SHP77 (cell line): ENCODE measurements at places on chromosomes 2 and 18.
A peak's percentile ranks its signal among the peaks of the same experiment; 100 is the strongest.

DNA sequence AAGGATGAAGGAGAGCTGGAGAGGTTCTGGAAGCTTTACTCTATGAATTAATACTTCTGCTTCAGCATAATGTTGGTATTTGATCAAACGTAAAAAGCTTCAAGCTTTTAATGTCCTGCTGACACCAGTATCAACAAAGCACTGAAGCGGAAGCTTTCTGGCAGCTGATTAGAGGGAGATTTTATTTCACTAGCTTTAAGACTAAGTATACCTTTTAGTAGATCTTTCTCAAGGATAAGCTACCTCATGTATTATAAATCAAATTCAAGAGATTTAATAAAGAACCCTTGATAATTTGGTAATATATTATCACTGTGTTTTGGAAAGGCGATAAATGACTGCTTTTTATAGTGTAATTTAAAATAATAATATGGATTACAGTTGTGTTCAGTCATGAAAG, 128.0 kb upstream of the CD302 start:
- DNase-seq = no peak

GRCh38 chr18:73859837-73860397, 287.7 kb downstream of the FBXO15 start:
- DNase-seq = no peak

- no peak for DNase-seq
These were observed 27.1 kb upstream of the BARD1 start for GRCh38 chr2:214836568-214836967.

- DNase-seq = peak; percentile 59
These were observed 277.4 kb upstream of the MC4R start for GRCh38 chr18:60649842-60650536.

GRCh38 chr2:237931205-237931721, 35.6 kb upstream of the UBE2F start:
- peak; percentile 33 for DNase-seq

DNA sequence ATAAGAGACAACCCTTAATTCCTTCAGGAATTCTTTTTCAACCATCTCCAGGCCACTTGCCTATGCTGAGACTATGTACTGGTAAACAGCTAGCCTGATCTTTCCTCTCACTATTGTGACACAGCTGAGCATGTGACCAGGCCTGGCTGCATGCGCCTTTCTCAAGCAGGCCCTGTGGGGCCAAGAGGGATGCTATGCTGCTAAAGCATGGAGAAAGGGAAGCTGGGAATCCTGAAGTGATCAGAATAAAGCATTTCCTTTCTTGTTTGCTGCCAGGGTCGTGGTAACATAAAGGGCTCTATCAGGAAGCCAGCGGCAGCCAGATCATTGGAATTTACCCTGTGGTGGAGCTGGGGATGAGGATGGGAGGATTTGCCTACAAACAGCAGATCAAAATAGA, 29.8 kb upstream of the LCLAT1 start:
- no peak for DNase-seq

GRCh38 chr2:137966043-137966442, 1.8 kb downstream of the HNMT start:
- no peak for DNase-seq

GRCh38 chr2:78992807-78993517, 32.5 kb upstream of the REG3G start:
- DNase-seq = peak; percentile 9

DNA sequence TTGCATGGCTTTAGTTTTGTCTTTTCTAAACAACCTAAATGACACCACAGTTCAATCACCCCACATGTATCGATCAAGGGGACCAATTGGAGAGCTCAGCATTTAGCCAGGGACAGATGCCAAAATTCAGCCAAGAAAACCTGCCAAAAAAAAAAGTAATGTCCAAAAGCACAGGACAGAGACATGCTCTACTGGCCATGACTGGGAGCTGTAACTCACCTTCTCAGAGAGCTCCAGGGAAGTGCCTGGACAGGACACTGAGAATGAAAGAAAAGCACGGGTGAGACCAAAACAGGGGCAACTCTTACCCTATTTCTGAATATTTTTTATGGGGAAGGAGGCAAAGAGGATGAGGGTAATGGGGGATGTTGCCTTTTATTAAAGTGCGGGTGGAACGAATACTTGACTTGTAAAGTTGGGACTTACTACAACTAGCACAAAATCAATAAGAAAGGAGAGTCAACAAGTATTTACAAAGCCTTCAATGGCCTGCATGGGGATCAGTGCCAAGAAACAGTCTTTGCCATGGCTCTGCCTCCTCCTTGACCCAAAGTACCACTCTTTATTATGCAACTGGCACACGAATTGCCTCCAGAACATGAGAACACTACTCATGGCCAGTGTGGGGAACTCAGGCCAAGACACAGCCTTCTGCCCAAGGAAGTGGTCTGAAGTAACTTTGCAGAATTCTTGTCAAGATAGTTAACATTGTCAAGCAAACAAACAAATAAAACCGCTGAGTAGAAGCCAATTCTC, 72.9 kb upstream of the HK2 start:
- no peak for DNase-seq

GRCh38 chr2:182208421-182208820, 218.4 kb downstream of the PDE1A start:
- no peak for DNase-seq

DNA sequence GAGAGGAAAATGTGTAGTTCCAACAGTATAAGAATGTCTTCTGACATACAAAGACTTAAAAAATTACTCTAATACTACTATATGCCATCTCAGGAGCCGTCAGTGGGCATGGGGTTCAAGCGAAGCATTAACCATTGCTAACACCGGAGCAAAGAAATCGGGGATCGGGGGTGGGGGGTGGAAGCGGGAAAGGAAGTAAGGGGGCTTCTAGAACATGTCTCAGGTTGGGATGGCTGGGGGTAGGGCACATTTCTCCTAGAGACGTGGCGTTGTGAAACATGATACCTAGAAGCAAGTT, 702 bp downstream of the LMAN1 start:
- DNase-seq = no peak

DNA sequence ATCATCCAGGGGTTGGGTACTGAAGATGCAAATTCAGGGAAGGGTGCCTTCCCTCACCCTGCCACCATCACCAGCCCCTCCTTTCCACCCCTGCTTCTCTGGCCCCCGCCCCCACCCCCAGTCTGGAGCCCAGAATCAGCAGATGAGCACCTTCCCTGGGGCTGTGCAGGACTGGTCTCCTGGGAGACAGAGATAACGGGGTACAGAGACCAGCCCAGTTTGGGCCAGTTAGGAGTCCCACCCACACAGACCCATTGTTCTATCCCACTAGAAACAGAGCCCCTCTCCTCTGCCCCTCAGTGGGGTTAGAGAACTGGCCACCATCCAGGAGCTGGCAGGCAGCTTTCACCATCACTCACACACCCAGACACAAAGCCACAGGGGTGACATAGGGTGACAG, 4.5 kb upstream of the CRYBA2 start:
- DNase-seq = peak; percentile 76

- no peak for DNase-seq
These were observed at the start of gene LBX2 for GRCh38 chr2:74499267-74499939. LBX2 (minus strand) TSS chr2:74499603; CDS start chr2:74499537, 66 bp downstream.

- DNase-seq = no peak
These were observed 42.7 kb downstream of the FHOD3 start for GRCh38 chr18:36340246-36340645.

DNA sequence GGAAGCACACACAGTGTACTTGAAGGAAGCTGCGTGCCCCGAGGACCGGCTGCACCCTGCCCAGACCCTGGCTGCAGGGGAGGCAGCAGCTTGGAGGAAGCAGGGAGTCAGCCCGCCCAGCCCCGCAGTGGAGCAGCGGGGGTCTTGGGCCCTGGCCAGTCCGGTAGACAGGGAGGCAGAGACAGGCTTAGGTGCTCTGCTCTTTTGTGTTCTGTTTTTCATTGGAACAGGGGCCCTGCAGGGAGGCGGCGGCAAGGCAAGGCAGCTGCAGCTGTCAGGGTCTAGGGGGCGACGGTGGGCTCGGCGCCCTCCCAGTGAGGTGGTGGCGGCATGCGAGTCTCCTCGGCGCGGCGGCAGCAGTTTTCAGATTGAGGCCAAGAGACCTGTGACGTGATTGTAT, 53.3 kb upstream of the TFCP2L1 start:
- no peak for DNase-seq

DNA sequence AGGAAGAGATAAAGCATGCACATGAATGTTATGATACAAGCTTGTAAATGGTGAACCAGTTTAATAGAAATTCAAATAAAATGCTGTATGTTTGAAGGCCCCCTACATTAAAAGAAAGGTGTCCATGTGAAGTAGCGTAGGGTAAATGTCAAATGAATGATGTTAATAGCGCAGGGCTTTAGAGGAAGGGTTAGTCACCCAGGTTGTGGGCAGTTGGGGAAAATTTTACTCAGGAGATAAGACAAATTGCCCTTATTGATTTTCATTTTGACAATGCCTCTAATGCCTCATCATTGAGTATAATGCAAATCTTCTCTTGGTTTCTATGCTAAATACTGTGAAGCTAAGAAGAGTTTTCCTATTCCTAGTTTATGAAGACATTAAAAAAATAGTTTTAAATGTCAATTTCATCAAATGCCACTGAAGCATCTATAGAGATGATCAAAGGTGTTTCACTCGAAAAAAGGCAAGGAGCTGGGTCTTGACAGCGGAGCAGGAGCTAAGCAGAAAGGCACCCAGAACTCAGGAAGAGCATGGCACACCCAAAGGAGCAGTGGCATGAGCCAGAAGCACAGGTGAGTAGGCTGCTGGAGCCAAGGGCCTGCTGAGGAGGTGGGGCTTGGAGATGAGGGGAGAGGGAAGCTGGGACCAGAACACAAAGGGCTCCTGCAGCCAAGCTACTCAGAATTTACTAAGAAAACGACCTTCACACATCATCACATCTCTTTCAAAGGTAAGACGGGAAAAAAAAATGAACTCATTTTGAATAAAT, 129.3 kb upstream of the ACKR3 start:
- DNase-seq = no peak

DNA sequence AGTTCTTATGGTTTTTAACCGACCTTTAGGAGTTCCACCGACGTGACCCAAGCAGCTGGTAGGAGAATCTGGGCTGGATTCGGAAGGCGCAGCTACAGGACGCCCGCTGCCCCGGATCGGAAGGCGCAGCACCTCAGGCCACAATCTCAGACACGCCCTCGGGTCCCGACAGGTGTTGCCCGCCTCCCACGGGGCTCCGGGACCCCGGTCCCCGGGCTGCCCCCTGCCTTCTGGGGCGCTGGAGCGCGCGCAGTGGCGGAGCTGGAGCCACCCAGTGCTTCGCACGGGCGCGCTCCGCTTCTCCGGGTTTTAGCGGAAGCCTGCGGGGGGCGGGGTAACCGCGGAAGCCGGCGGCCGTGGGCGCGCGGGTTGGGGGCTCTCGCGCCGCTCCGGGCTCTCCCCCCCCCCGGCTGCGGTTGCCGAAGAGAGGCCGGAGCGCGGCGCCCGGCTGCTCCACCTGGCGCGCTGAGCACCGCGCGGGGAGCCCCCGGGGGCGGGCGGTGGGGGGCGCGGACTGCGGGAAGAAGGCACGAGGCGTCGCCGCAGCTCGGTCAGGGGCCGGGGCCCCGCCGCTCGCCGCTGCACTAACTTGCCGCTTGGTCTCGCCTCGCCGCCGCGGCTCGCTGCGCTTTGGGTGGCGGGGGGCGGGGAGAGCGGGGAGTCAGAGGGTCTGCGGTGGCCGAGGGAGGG, 718.8 kb downstream of the DPP10 start:
- DNase-seq = no peak

DNA sequence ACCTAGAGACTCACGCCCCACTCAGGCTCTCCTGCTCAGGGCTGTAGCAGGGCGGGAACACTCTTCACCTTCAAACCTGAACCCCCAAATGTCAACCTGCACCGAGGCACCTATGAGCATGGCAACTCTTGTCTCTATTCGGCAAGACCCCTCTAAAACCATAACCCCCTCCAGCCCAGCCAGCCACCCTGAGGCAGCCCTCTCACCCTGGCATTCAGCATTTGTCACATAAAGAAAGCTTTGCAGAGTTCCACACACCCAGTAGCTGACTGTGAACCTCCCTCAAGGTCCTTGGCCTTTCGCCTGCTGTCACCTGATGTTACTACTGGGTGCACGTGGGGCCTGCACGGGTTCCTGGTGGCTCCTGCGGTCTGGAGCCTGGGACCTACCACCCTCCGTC, 97.2 kb upstream of the ALKAL2 start:
- no peak for DNase-seq

DNA sequence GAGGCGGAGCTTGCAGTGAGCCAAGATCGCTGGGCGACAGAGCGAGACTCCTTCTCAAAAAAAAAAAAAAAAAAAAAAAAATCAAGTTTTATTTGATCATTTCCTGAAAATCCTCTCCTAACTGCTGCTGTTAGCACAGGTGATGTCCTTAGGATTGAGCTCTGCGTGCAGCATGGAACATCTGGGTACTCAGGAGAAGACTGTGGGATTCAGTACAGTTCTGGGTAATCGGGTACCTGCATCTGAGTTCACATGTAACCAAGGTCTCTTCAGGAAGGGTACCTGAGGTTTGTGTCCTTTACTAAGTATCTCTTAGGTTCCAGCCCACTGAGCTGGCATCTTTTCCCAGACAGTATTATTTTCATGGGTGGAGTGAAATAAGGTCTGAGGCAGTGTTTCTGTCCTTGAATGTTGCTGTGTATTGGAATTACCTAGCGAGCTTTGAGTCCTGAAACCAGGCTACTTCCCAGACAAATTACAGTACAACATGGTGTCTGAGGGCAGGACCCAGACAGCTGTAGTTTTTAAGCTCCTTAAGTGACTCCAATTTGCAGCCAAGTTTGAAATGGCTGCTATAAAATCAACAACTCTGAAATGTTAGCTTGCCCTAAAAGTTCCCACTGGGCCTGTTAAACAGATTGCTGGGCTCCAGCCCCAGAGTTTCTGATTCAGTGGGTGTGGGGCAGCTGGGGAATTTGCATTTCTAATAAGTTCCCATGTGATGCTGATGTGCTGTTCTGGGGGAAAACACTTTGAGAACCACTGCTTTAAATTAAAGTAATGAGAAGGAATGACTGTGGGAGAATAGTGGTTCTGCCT, 120.5 kb downstream of the PMAIP1 start:
- DNase-seq = no peak

DNA sequence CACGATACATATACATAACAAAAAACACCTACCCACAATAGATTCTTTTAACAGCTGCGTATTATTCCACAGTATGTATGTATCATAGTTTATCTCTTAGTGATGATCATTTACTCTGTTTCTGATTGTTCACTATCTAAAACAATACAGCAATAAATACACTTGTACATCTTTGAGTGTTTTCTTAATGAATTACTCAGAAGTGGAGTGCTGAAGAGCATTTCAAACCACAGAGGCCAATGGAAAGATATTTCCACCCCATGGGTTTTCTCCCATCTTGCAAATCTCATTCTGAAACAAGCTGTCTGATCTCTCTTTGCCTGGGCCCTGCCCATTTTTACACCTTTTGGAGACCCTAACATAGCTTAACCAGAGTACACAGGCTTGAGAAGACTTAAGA, 113.8 kb upstream of the KLF7 start:
- DNase-seq = no peak

- DNase-seq = no peak
These were observed 53.5 kb upstream of the SLC38A11 start for GRCh38 chr2:165008730-165009315.

DNA sequence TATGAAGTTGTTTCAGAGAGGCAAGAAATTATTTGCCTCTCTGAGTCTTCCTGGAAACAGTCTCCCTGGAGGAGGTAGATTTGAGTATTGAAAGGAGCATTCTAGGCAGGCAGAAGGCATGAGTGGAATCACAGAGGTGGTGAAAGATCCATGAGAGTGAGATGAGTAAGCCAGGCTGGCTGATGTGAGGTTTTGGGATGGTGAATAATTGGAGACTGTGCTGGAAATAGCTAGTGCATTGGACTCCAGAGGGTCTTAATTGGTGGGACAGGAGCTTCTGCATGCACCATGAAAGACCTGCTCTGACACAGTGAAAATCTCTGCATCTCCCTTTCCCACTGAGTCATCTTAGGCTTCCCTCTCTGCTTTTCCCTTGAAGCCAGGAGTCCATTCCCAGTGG, 46.3 kb downstream of the CDC42EP3 start:
- no peak for DNase-seq
